HepG2 (cell line): ENCODE measurements at places on chromosomes 11 and 22. TPM values are rescaled to one million over a fixed set of nuclear protein-coding genes. Genes with fewer than 3 reads are reported as not detected.

The MMP3 gene
- 0.49 and 1.2 TPM in 2 replicates for total RNA-seq

The DRICH1 gene
- total RNA-seq, result 0.15 and 0.66 TPM in 2 replicates

DNA sequence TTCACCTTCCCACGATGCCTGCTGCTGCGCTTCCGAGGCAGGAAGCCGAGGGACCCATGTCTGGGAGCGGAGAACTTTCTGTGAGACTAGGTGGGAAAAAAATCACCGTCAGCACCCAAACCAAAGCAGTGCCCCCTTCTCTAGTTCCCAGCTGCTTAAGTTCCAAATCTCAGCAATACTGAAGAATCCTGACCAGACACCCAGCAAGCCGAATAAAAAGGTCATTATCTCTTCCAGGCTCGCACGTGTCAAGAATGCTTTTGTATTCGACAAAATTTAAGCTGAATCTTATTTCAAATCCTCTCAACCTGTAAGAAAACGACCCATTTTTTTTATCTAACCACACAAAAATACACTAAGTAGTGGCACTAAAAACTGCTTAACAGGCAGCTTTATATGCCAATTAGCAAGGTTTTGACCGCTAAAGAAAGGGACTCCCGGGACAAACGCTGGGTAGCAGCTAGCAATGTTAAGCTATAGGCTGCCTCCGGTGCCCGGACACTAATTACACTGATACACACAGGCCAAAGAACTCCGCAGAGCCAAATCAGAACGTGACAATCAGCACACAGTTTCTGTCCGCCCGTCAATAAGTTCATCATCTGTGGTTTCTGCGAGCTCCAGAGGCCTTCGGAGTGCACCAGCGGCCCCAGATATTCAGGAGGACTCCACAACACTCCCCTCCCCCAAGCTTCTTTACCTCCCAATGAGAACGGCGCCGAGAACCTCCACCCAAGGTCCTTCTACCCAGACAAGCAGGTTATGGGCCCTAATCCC is 728 bp downstream of the RPL3 start:
- H3K36me3 ChIP-seq, result peaks cover 34% of the 10 kb centered on the region
- no peaks in the 10 kb centered on the region for H3K27me3 ChIP-seq
- peaks cover 56% of the 10 kb centered on the region for H3K4me1 ChIP-seq
- no peak for DNase-seq
- H3K4me3 ChIP-seq, result peak overlapping the region; percentile 76

The OR8K1 gene
- total RNA-seq, result not detected in 2 replicates

- DNase-seq, result no peak
- H3K4me3 ChIP-seq, result no peak overlapping the region
- H3K4me1 ChIP-seq, result no peaks in the 10 kb centered on the region
- no peaks in the 10 kb centered on the region for H3K27me3 ChIP-seq
These were observed 46.5 kb downstream of the CERK start for GRCh38 chr22:46691571-46691970.

GRCh38 chr11:117251506-117251905 is 19.0 kb downstream of the RNF214 start:
- no peak for DNase-seq
- H3K4me3 ChIP-seq, result no peak overlapping the region
- H3K27me3 ChIP-seq, result no peaks in the 10 kb centered on the region
- H3K27ac ChIP-seq, result no peak overlapping the region

- H3K4me3 ChIP-seq, result no peak overlapping the region
- H3K27ac ChIP-seq, result no peak overlapping the region
- H3K4me1 ChIP-seq, result no peaks in the 10 kb centered on the region
- H3K36me3 ChIP-seq, result no peaks in the 10 kb centered on the region
- DNase-seq, result no peak
- H3K27me3 ChIP-seq, result peaks cover 54% of the 10 kb centered on the region; the same call in 2 of the 3 replicates
These were observed 10.6 kb downstream of the TMPRSS13 start for GRCh38 chr11:117918366-117919255.

DNA sequence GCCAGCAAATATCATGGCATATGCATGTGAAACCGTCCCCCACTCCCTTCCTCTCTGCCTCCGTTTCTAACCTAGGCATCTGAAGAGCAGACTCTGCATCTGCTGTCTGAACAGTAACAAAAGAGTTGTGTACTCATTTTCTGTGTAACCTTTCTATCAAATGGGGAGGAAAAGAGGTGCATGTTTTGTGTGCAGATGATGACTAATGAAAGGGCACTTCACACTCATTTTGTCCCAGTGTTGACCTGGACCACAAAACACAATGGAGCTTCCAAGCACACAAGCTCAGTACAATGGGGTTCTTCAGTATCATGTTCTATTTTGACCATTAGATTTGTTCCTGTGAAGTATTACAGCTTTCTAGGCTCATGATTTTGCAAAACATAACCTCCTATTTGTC is 13.0 kb downstream of the JHY start:
- no peaks in the 10 kb centered on the region for H3K4me1 ChIP-seq
- H3K27me3 ChIP-seq, result peaks cover 24% of the 10 kb centered on the region; the same call in 2 of the 3 replicates
- H3K27ac ChIP-seq, result no peak overlapping the region
- no peak for DNase-seq

GRCh38 chr11:131471976-131472375 is 101.6 kb downstream of the NTM start:
- H3K36me3 ChIP-seq, result no peaks in the 10 kb centered on the region
- H3K27ac ChIP-seq, result no peak overlapping the region
- H3K27me3 ChIP-seq, result no peaks in the 10 kb centered on the region
- DNase-seq, result no peak

The LINC01488 gene
- total RNA-seq, result 0.14 and 0.58 TPM in 2 replicates

DNA sequence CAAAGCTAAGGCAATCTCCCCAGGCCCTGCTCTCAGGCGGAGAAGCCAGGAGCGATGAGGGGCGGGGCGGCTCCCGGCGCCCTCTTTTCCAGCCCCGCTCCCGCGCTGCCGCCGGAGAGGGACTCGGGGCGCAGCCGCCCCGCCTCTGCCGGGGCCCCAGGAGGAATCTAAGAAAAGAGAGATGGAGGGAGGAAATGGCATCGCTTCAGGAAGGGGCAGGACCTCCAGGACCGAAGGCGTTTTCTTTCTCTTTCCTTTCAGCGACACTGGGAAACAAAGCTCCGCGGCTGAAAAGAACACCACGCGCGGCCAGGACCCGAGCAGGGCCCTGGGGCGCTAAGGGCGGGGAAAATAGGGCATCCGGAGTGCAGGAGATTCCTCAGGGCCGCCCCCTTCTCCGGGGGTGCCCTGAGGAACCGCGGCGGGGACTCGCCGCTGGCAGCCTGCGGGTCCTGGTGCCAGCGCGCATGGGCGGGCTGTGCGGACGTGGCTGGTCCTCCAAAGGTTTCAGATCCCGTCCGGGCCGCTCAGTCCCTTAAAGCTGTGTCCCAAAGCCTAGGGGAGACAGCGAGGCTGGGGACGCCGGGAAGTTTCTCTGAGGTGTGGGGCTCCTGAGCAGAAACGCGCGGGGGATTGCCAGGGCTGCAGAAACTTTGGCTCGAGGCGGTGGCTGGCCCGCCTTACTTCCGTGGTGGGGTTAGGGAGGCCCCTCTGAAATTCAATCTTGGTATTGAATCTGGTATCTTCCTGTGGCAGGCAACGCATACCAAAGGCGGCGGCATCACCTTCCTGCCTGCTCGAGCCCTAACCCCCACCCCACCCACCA is 2.8 kb upstream of the BSX start:
- DNase-seq, result no peak
- H3K4me1 ChIP-seq, result no peaks in the 10 kb centered on the region
- no peaks in the 10 kb centered on the region for H3K36me3 ChIP-seq
- no peak overlapping the region for H3K27ac ChIP-seq

DNA sequence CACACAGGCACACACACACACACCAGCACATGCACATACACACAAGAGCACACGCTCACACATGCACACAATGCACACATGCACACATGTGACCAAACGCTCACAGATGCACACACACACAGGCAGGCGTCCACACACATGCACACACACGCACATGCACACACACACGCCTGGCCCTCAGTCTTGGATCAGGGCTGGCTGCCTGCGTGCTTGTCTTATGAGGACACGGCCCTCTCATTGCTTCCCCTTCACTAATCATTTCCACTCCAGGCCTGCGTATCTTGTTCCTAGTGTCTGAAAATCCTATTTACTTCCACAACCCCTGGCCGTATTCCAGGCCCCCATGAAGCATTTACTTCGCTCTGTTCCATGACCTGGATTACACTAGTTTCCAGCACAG is 740.5 kb downstream of the BRD1 start:
- no peaks in the 10 kb centered on the region for H3K36me3 ChIP-seq
- no peaks in the 10 kb centered on the region for H3K4me1 ChIP-seq
- no peak overlapping the region for H3K4me3 ChIP-seq
- no peak overlapping the region for H3K27ac ChIP-seq

The BACE1 gene
- total RNA-seq, result 7.5 and 10.2 TPM in 2 replicates

DNA sequence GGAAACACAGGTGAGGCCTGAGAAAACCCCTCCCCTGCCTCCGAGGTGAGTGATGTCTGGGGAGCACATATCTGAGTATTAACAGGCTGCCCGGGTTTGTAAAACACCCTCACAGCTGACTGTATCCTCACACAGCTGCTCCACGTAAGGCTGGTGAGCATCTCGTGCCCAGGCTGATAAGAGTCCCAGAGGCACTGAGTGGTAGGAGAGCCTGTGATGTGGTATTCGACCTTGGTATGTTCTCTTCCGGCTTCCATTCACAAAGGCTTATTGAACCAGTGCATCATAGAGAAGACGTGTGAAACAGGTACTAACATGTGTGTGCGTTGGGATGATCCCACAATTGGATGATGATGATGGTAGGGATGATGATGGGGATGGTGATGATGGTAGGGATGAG is 71.7 kb downstream of the RASSF10 start:
- H3K4me1 ChIP-seq, result no peaks in the 10 kb centered on the region
- DNase-seq, result no peak
- no peak overlapping the region for H3K4me3 ChIP-seq
- no peaks in the 10 kb centered on the region for H3K36me3 ChIP-seq

The SLCO2B1 gene
- 7.6 and 15.3 TPM in 2 replicates for total RNA-seq

The BACE1-AS gene
- total RNA-seq, result 2.0 and 2.9 TPM in 2 replicates

The SFI1 gene
- total RNA-seq, result 6.2 and 20.5 TPM in 2 replicates

The LGR4 gene
- total RNA-seq, result 51.4 and 68.7 TPM in 2 replicates

The DPP3 gene
- total RNA-seq, result 48.7 and 59.8 TPM in 2 replicates
